ENCODE measurements at places on chromosomes 5 and 9. TPM values are rescaled to one million over a fixed set of nuclear protein-coding genes. Genes with fewer than 3 reads are reported as not detected.

The ANGPTL2 gene
- total RNA-seq, result 18.6 TPM

The AMBP gene
- total RNA-seq, result 0.91 TPM

The BTNL8 gene
- total RNA-seq, result not detected

The STPG3 gene
- not detected for total RNA-seq

The FOXD4 gene
- not detected for total RNA-seq

The S100Z gene
- 0.46 TPM for total RNA-seq

The FOXI1 gene
- total RNA-seq, result not detected

The FAM219A gene
- 16.2 TPM for total RNA-seq

The CER1 gene
- total RNA-seq, result not detected

The TXNDC8 gene
- total RNA-seq, result not detected

The SPATA31D3 gene
- total RNA-seq, result not detected

The SPATA31D4 gene
- not detected for total RNA-seq

GRCh38 chr9:126388964-126389708 lies 62.5 kb downstream of the MVB12B start:
- no peak for DNase-seq

DNA sequence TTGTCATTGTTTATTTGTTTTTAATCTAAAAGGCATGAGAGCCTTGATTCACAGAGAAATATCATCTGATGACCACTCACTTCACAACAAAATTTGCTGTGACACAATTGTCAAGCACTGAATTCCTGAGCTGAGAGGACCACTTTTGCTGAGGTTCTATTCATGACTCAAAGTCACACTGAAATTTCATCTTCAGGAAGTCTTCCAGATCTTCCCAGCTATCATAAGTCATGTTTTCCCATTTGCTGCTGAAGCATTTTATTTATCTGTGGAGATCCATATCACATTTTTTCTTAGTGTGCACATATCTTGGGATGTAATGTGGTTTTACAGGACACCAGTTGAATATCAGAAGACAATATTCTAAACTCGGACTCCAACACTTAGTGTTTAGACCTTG lies 255.1 kb upstream of the TRIM32 start:
- no peak for DNase-seq

GRCh38 chr5:66558560-66558959 lies 37.6 kb upstream of the MAST4 start:
- DNase-seq, result peak; percentile 11

GRCh38 chr9:133403766-133404453 lies 13.9 kb downstream of the REXO4 start:
- peak; percentile 49 for DNase-seq

DNA sequence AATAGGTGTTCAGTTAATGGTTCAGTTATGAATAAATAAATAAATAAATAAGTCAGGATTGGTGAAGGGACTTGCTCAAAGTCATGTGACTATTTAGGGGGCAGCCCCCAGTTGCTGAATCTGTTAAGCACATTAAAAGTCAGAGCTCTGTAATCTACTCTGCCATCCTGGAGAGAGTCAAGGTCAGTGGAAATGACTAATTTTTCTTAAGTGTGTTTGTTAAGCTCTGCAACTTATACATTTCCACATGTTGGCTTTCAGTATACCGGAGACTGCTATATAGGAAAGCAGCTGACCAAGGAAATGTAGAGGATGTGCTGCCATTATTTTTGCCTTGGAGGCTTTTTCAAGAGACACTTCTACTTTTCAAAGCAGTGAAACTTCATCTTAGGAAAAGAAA lies 57.9 kb downstream of the KIAA1958 start:
- no peak for DNase-seq

DNA sequence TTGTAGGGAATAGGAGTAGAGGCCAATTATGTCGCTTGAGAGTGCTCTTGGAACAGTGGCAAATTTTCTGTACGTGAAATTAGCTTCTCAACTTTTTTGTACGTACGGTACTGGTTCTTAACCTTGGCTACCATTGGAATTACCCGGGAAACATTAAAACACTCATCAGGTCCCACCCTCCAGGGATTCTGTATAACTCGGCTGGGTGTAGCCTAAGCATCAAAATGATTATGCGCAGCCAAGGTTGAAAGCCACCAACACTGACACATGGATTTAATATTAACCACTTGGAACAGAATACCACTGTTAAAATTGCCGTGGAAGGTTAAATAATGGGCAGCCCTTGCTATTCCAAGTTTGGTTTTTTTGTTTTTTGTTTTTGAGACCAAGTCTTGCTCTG lies 17.4 kb downstream of the DNAJA1 start:
- DNase-seq, result no peak

- no peak for DNase-seq
Measured at GRCh38 chr5:12526113-12526512, 621.9 kb upstream of the CTNND2 start.

GRCh38 chr9:127977884-127978647 lies 2.7 kb downstream of the EEIG1 start:
- peak; percentile 80 for DNase-seq

DNA sequence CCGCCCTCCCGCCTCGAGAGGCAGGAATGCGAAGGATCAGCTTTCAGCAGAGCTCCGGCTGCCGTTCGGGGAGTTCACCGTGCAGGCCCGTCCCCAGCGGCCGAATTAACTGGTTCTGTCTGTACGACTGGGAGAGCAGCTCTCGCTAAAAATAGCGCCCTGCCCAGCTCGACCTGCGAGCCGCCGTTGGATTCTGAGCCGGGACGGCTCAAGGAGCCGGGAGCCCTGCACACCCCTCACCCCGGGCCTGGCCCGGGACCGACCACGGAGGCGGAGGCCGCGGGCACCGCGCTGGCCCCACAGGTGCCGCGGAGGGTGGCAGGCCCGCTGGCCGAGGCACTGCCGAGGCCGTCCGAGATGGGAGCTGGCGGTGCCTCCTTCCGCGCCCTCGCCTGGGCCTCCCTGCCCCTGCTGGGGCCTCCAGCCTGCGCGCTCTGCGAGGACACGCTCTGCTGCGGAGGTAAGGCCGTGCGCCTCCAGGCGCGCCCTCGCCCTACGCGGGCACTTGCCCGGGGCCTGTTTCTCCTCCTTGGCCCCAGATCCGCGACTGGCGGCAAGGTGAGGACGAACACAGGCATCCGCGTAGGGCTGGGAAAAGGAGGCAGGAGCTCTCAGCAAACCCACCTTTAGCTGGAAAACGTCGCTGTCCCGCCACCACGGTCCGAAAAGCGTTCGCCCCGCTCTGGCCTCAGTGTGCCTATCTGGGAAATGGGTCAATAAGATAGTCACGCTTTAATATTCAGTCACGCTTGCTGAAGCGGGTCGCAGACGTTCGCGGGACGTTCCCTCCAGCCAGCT lies 53.1 kb upstream of the DAB2IP start:
- no peak for DNase-seq

DNA sequence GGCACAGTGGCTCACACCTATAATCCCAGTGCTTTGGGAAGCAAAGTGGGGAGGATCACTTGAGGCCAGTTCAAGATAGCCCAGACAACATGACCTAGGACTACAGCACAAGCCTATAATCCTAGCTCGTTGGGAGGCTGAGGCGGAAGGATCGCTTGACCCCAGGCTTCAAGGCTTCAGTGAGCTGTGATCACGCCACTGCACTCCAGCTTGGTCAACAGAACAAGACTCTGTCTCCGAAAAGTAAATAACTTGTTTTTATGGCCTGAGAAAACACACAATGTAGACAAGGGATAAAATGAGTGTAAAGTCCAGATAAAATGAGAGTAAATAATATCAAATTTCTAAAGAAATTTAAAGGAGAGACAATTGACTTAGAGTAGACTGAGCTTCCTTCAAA lies 26.3 kb downstream of the SHLD3 start:
- no peak for DNase-seq

DNA sequence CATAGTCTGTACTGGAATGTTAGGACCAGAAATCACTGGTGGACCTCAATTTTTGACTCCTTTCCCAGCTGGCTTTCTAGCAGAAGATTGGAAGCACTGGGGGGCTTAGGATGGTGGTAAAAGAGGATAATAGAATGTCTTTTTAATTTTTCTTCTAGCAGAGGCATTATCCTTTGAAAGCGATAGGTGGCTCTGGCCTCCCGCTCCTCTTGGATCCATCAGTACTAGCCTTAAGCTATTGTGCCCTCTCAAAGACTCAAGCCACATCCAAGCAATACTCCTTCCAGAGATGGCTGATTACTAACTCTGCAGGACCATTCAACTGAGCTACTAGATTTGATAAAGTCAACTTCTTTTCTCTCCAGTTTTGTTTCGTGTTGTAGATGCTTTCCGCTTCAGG lies 610.6 kb downstream of the CDH12 start:
- DNase-seq, result no peak

- DNase-seq, result peak; percentile 69
Measured at GRCh38 chr9:38713426-38713825, 6.5 kb downstream of the FAM240B start.

- DNase-seq, result peak; percentile 34
Measured at GRCh38 chr5:123776761-123777160, 264.8 kb downstream of the CSNK1G3 start.

GRCh38 chr9:134212809-134213507 lies 48.6 kb upstream of the RNU6ATAC start:
- DNase-seq, result no peak

DNA sequence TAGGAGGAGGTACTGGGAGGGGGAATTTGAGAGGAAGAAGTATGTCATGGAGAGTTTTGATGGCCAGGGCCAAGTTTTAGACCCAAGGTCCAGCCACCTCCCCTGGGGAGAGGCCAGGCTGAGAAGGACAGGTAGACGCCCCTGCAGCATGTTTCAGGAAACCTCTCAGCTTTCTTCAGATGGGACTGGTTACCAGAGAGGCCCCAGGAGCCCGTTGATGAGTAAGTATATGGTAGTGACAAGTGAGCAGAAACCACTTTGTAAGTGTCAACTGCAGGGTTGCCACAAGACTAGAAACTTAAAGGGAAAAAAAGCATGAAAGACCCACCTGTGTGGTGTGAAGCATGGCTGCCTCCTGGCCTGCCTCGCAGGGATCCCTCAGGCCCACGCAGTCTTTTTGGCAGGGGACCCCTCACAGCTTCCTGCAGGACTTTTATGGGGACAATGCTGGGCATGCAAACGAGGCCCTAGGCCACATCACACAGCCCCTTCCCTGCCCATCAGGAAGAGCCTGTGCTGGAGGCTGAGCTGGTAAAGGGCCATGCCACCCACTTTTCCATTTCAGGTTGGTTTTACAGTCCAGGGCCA lies 255.9 kb downstream of the FSTL4 start:
- no peak for DNase-seq

GRCh38 chr5:123943151-123943550 lies 431.2 kb downstream of the CSNK1G3 start:
- no peak for DNase-seq

GRCh38 chr5:1806974-1807373 lies 5.8 kb downstream of the NDUFS6 start:
- no peak for DNase-seq

DNA sequence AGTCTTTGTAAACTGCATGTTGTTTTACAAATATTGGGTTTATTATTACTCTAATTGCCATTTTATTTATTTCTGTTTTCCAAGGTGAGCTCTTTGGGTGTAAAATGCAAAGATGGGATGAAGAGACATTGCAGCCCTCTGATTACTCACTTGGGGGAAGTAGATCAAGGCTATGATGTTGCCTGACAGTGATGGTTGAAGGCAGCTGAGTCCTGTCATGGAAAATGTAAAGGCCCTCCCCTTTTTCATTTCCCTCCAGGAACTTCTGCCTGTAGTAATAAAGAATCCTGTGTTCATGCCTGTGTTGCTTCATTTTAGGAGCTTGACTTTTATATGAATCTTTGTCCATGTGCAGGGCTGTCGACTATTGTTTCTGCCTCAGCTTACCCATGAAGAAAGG lies 605.4 kb upstream of the CLINT1 start:
- no peak for DNase-seq

DNA sequence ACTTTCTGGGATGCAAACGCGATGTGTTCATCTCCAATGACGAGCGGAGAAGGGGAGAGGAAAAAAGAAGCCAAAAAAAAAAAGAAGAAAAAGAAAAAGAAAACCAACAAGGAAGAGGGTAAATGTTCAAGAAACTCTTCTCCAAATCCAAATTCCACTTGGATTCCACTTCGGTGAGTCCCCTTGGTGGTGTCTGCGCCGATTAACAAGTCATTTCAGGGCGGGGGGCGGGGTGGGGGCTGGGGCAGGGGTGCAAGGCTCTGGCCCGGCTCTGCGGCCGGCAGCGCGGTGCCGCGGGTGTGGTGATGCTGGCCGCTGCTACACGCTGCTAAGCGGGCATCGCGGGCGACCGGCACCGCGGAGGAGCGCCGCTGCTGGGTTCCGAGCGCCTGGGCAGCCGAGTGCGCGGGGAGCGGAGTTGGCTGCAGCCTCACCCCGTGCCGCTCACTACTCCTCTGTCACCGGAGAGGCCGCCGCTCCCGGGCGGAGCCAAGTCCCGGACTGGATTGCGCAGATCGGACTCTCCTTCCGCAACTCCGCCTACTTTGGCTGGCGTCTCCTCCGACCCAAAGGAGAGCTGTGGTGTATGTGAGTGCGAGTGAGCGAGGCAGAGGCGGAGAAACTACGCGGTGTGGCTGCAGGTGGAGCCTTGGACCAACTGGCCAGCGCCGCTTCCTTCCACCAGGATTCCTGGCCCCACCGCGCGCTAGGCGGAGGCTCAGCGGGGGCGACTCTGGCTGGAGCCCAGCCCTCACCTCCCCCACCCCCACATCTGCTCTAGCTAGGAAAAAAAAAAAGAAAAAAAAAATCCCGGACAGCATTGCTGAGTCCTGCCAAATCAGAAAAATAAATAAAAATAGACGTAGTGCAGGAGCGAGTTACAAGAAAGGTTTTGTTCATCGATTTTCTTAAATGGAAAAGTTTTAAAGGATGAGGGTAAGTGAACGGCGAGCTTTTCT lies at the start of gene SEMA6A:
SEMA6A (minus strand) TSS at position 457 of the 959 bp plus-strand sequence. CDS start 69,879 bp downstream, outside the sequence.
- DNase-seq, result peak; percentile 93

DNA sequence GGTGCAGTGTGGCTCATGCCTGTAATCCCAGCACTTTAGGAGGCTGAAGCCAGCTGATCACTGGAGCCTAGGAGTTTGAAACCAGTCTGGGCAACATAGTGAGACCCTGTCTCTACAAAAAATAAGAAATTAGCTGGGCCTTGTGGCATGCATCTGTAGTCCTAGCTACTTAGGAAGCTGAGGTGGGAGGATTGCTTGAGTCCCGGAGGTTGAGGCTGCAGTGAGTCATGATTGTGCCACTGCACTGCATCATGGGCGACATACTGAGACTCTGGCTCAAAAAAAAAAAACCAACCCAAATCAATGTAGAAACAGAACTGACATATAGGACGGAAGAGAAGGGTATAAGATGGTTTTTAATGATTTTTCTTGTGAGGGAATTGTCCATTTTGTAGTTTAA lies 27.7 kb downstream of the G3BP1 start:
- DNase-seq, result peak; percentile 51
